CD4-positive, alpha-beta T cell treated with Interleukin-15 for 1 hour (primary cell): ENCODE measurements at places on chromosomes 12 and 14.

- DNase-seq, result no peak
Observed at GRCh38 chr14:36515896-36516718, 3.9 kb downstream of the NKX2-1 start.

DNA sequence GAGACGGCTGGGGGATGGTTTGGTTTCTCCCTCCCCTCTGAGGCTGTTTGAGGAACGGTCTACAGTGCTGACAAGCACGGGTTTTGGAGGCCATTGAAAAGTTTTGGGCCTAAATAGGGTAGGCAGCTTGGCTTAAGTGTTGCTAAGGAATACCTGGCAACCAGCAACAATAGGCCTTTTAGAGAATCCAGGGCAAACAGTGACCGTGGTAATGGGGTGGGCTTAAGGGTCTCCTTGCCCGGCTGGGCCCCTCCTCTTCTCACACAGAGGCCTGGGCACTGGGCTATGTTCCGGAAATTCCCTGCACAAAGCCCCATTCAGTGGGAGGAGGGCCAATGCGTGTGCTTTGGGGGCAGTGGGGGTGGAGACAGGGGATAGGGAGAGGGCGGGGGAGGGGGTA lies 55.4 kb downstream of the ASCL1 start:
- no peak for DNase-seq

DNA sequence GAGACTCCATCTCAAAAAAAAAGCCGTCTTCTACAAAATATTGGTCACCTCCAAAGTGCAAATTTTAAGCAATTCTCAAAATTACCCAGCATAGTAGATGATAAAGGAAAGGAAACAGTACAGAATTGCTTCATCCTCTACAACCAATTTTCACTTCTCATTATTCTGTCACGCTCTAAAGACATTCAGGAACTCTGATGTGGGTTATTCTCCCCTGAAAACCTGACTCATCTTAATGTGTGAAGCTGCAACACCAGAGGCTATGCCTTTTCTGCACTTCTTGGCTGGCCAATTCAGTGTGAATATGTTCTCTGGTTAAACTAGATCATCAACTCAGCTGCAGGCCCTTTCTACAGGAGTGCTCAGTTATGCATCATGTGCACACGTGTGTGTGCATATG lies 11.0 kb downstream of the PTGER2 start:
- peak; percentile 37 for DNase-seq

DNA sequence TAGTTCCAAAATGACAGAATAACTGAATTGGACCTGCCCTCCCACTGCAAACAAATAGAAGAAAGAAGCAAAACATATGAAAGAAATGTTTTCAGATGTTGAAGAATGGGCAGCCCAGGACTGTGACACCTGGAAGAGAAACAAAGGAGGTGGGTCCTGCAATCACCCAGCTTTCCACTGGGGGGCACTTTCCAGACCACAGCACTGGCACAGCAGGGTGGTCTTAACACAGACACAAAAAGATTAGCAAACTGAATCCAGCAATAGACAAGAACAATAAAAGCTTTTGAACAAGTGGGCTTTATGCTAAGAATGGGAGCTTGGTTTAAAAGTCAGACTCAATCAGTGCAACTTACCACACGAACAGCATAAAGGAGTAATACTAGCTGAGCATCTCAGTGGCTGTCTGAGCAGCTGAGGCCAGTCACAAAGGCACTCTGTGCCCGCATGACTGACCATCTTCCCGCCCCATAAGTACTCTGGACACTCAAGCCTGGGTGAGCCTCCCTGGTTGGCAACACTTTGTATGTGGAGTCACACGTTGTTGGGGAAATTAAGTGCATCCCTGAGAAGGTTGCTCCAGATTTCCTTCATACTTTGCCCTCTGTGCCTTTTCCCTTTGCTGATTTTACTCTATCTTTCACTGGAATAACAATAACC lies 27.7 kb downstream of the JKAMP start:
- DNase-seq, result no peak

DNA sequence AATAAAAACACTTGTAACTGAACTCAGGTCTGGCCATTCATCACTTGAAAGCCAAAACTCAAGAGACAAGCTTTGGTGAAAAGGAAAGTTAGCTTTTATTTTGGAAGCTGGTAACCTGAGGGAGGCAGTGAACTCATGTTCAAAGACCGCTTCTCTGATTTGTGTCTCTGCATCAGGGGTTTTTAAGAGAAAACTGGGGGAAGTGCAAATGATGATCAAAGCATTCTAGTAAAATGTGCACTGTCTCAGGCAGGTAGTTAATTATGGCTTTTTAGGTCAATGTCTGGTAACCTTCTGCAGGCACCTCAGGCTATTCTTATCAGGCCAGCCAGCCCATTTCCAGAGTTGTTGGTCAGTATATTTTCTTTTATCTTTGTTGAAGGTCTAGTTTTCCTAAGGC lies 162.2 kb downstream of the SYT10 start:
- no peak for DNase-seq

GRCh38 chr12:38785381-38785780 lies 120.0 kb downstream of the CPNE8 start:
- DNase-seq, result no peak

DNA sequence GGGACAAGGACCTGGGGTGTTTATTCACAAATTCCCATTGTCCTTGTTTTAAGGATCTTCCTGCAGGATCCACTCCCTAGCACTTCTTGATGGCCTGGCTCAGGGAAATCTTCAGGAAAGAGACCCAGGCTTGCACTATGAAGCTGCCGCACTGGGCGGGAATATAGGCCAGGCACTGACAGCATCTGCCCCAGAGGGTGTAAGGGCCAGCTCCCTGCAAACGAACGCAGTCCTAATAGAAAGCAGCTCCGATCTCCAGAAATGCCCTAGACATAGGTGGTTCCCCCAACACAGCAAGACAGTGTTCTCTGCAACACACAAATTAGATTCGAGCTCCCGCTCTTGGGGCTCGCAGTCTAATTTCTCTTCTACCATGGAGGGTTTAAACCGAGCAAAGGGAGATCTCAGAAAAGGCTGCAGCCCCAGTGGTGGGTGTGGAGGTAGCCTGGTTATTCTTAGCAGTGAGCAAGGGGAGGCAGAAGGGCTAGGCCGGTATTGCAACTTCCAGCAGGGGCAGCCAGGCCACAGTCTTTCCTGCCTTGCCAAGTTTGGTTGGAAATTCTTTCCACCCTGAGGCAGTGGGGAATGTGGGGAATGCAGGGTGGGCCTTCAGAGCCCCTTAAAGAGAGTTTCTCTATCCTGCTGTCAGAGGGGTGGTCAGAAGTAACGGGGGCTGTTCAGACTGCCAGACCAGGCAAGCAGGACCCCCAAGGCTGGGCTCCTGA lies 16.1 kb upstream of the WSCD2 start:
- DNase-seq, result no peak

DNA sequence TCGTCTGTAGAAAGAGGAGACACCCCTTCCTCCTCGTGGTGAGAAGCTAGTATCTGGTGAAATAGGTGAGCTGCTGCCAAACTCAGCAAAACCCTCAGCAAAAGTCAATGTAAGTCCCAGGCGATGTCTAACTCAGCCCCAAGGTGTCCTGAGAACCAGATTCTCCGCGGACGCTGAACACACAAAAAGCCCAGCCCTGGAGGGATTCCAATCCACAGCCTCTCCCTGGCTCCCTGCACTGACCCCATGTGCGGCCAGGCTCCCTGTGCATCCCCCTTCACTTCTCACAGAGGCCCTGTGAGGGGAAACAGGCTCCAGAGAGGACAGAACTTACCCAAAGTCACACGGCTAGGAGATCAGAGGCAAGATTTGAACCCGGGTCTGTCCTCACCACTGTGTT lies 81.5 kb downstream of the NINJ2 start:
- DNase-seq, result no peak

DNA sequence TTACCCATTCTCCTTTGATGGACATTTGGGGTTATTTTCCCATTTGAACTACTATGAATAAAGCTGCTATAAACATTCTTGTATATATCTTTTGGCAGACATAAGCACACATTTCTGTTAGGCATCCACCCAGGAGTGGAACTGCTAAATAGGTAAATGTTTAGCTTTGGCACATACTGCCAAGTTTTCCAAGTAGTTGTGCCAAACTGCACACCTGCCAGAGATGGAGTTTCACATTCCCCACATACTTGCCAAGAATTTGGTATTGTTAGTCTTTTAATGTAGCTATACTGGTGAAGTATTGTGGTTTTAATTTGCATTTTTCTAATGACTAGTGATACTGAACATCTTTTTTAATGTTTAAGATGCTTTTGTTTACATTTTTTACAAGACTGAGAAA lies 201.0 kb downstream of the GXYLT1 start:
- DNase-seq, result no peak
